ENCODE measurements at places on chromosomes 5 and 9.

GRCh38 chr9:105722099-105722498 lies 27.8 kb downstream of the TMEM38B start:
- no peak for DNase-seq

DNA sequence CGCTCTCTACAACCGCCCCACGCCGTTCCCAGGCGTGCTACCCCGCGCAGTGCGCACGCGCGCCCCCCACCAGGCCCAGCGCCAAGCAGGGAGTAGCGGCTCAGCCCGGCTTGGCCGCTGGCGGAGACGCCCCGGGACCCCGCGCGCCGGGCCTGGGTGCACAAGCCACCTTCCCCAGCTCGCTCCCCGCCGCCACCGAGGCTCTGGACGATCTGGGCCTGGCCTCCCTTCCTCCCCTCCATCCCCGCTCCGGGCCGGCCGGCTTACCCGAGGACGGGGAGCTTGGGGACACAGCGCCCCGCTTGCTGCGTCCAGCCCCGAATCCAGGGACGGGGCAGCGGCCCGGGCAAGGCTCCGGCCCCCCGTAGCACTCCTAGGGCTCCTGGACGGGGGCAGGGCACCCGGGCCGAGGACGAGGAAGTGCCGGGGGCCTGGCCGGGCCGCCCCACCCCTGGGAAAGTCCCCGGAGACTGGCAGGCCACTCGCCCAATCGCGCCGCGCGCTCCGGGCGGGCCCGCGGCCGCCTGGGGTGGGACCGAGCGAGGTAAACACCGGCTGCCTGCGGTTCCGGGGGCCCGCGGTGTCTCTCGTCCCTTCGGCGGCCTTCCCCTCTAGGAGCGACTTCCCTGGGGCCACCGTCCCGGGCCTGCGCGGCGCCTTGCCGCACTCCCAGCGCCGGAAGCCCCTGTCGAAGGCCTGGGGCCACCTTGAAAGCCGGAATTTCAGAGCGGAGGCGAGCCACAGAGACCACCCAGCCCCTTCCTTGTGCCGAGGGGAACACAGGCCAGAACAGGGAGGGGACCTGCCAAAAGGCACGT lies at the start of gene TNIP1:
Gene TNIP1 (minus strand): TSS at position 422 of the 818 bp plus-strand sequence. CDS start 15,939 bp downstream, outside the sequence.
- peak; percentile 95 for DNase-seq

DNA sequence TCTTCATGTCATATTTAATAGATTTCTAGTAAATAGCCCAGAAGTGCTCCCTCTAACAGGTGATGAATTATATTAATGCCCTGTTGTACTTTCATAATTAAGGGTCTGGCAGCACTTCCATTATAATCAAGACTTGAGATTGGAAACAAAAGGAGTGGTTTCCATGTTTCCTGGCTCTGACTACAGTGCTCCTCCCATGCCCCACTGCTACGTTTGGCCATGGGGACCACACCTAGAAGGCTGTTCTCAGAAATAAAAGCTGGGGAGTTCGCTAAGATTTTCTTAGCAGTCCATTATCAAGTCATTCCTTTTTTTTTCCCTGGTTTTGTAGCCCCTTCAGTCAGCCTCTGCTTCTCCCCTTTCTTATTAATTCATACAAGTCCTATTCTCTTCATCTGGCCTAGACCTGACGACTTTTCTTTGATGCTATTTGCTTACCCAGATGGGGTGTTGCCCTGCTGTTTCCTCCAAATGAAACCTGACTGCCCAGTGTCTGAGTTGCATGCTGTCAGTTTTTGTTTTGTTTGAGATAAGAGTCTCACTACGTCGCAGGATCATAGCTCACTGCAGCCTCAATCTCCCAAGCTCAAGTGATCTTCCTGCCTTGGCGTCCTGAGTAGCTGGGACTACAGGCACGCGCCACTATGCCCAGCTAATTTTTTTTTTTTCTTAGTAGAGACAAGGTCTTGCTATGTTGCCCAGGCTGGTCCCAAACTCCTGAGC lies 312.1 kb upstream of the EFNA5 start:
- no peak for DNase-seq

DNA sequence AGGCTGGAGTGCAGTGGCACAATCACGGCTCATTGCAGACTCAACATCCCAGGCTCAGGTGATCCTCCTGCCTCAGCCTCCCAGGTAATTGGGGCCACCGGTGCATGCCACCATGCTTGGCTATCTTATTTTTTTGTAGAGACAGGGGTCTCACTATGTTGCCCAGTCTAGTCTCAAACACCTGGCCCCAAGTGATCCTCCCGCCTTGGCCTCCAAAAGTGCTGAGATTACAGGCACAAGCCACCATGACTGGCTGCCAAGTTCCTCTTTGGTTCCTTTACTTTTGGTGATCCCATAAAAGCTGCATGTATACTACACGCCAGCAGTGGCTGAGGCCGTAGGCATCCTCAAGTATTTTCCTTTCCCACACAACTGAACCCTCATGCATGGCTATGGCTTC lies 11.4 kb downstream of the ARL15 start:
- no peak for DNase-seq

DNA sequence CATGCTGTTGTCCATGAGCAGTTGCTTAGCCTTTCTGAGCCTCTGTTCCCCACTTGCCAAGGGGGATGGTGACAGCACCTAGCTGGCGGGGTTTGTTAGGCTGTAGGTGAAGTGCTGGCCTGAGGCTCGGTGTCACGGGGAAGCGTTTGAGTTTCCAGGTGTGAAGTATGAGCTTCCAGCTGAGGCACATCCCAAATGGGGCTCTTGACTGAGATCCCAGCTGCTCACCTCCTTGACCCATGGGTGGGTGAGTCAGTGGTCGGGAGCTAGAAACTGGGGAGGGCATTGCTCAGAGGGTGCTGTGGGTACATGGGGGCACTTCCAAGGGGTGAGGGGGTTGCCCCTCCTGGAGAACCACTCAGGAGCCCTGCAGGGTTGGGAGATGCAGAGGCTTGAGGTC lies 26.4 kb upstream of the RNF130 start:
- DNase-seq, result no peak

DNA sequence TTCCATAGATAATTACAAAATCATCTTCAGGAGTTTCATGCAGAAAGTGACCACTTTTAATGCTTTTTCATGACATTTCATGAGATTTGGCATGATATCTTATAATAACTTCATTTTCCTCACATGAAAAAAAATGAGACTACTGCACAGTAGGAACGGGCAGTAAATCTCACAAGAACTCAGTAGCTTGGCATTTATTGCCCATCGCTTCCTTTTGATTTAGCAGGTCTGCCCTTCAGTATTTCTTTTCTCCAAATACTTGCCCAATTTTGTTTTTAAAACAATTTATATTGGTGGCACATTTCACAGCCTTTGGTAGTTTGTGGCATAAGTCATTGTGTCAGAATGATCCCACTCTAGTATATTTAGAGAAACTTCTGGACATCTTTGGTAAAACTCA lies 711.8 kb upstream of the CHD1 start:
- DNase-seq, result no peak

- DNase-seq, result no peak
Observed at GRCh38 chr5:39249564-39250274, 30.4 kb upstream of the FYB1 start.

GRCh38 chr9:73125651-73126050 lies 26.0 kb upstream of the ANXA1 start:
- DNase-seq, result no peak
